CD4-positive, alpha-beta T cell (primary cell): ENCODE measurements at places on chromosomes 2 and 18. TPM values are rescaled to one million over a fixed set of nuclear protein-coding genes. Genes with fewer than 3 reads are reported as not detected.

DNA sequence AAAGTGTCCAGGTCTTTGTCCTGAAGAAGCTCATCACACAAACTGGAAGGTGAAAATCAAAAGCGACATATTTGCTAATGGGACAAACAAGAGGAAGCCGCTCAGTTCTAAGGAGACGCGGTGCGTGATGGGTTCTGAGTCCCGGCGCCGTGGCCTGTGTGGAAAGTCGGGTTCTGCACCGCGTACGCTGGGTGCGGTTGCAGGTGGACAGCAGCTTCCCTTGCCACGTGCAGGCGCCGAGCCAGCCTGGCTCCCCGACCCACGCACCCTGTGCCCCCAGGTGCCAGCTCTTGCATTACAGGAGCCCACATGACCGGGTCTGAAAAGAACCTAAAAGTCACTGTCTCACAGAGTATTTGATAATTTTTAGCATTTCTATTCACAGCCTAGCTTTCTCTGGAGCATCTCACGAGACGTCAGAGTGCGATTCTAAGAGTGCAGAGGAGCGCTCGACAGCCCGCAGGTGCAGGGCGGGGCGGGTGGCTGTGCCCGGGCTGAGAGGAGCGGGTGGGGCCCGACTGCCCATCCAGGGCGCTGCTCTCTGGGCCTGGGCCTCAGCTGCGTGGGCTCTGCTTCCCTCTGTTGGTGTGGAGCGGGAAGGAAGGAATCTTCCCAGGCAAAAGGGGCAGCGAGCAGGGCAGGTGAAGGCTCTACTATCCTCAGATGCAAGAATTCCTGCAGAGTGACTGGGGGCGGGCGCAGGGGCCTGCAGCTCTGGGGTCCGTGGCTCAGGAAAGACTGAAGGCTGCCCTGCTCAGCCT, 39.4 kb downstream of the MYT1L start:
- DNase-seq: no peak

GRCh38 chr18:63046375-63046774, 273.2 kb downstream of the BCL2 start:
- no peak for DNase-seq

Gene TMEM200C
- not detected for total RNA-seq

DNA sequence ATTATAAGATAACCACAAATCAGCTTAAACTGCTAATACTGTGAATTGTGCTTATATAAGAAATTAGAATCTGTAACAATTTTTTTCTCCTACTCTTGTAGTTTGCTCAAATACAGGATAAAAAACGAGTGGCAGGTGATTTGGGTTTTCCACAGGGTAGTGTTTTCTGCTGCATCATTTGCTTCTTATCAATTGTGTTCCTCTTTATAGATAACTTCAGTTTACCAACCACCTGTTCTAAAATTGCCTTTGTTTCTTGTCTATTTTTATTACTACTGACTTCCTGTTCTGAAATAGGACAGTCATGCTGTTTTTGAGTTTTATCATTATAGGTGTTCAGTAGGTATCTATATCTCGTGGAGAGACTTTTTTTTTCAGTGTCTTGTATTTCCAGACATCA, 56.9 kb downstream of the MFSD6 start:
- no peak for DNase-seq

DNA sequence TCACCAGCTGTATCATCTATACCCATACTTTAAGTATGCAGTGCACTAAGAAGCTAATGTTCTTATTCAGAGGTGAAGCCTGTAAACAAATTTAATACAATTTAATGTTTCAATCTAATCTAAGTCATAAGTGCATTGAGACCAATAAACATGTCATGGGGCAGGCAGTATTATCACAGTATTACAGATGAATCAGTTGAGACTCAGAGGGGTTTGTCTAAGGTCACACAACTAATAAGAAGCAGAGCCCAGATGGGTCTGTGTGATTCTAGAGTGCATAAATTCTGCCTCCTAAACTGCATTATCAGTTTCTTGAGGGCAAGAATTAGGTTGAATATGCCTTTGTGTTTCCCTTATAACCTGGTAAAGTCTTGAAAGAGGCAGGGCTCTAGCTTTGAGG, 140.9 kb upstream of the RNF152 start:
- no peak for DNase-seq
